ENCODE measurements at places on chromosomes 1 and 21.

DNA sequence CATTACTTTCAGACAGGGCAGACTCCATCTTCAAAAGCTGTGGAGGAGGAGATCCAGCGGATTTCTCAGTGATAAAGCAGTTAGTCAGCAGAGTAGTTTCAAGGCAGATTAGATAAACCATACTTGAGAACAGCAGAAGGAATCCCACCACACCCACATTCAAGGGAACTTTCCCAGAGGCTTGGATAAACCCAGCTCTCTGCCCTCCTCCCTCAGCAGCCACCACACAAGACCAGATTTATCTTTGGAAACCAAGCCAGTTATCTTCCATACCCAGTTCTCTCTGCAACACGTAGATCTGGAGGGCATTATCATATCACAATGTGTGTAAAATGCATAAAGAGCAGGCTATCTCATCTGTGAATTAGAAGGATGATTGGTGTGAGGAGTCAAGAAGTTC lies 40.2 kb downstream of the GFI1 start:
- no peak for DNase-seq

GRCh38 chr1:248793592-248793991 lies 32.1 kb downstream of the SH3BP5L start:
- DNase-seq = no peak

DNA sequence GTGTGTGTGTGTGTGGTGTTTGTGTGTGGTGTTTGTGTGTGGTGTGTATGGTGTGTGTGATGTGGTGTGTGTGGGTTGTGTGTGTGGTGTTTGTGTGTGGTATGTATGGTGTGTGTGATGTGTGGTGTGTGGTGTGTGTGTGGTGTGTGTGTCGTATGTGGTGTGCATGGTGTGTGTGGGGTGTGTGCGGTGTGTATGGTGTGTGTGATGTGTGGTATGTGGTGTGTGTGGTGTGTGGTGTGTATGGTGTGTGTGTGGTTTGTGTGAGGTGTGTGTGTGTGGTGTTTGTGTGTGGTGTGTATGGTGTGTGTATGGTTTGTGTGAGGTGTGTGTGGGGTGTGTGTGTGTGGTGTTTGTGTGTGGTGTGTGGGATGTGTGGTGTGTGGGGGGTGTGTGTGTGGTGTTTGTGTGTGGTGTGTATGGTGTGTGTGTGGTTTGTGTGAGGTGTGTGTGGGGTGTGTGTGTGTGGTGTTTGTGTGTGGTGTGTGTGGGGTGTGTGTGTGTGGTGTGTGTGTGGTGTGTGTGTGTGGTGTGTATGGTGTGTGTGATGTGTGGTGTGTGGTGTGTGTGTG lies 106.2 kb upstream of the ADAR start:
- DNase-seq = no peak

- DNase-seq = no peak
Measured at GRCh38 chr21:43805275-43805800, 16.0 kb downstream of the RRP1 start.

GRCh38 chr1:109138358-109138757 lies 24.4 kb downstream of the ELAPOR1 start:
- no peak for DNase-seq

DNA sequence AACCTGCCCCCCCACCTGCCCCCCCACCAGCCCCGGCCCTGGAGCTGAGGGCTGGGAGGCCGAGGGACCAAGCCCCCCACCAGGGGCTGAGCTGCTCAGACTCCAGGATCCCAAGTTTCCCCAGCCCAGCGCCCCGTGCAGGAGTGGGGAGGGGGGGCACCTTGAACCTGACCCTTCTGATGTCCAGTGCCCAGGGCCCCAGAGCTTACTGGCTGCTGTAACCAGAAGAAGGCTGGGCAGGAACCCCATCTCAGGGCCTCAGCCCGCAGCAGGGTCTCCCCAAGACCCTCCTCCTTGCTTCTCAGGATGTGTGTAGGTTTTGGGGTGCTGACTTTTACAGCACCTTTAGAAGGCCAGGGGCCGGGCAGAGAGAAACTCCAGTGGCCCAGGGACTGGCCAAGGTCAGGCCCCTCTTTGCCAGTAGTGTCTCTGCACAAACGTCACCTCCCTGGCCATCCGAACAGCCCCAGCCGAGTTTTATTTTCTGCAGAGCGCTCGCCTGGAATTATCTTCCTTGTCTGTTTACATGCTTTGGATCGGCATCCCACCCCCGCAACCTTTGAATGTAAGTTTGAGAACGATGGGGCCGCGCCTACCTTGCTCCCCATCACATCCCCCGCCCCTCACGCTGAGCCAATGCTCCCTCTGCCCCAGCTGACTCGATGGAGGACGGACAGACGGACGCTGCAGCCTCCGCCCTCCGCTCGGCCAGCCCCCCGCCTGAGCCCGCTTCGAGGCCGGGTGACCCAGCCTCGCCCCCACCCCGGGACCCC lies 70.1 kb upstream of the CASZ1 start:
- DNase-seq = no peak

DNA sequence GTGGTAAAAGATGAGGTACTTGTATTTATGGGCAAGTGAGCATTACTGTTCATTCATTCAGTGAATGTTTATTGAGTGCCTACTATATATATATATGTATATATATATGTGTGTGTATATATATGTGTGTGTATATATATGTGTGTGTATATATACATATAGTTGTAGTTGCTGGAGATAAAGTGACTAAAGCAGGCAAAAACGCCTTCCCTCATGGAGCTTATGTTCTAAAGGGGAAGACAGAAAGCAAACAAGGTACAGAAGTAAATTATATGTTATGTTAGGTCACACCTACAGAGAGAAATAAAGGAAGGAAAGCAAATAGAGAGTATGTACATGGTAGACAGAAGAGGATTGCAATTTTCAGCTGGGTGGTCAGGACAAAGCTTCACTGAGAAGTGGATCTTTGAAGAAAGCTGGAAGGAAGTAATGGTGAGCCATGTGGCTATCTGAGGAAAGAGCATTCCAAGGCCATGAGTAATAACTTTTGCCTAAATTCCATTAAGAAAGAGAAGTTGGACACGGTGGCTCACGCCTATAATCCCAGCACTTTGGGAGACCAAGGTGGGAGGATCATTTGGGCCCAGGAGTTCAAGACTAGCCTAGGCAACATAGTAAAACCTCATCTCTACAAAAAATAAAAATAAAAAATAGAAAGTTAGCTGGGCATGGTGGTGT lies 33.5 kb upstream of the KLF17 start:
- DNase-seq = no peak

DNA sequence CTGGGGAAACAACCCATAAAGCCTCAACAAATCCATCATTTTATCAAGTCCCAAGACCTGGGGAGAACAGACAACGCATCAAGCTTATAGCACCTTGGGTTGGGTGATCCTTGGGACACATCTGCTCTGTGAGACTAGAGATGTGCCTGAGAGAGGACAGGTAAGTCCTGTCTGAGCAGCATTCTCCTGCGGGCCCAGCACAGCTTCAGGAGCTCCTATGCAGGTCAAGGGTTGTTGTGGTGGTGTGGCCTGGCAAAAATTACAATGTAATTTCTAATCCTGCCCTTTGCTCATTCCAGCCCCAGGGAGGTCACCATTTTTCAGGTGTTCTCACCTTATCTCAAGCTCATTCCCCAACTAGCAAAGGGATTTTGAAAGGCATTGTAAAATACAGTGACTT lies 608.1 kb upstream of the CAMK1G start:
- no peak for DNase-seq

DNA sequence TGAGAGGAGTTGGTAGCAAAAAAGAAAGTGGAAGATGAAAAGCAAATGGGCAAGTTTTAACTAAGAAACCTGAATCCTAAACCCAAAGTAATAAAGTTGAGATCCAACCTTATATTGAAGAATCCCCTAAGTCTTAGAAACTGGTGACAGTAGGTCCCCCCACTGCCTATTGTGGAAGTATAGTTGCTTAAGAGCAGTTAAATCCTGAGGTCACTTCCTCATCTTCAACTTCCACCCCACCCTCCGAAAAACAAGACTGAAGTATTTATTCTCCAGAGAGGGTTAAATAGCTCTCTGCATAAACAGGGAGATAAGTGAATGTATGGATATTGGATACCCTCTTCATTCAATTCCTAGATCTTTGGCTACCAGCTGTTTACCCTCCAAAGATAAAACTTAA lies 3.3 kb upstream of the DSTYK start:
- DNase-seq = no peak

DNA sequence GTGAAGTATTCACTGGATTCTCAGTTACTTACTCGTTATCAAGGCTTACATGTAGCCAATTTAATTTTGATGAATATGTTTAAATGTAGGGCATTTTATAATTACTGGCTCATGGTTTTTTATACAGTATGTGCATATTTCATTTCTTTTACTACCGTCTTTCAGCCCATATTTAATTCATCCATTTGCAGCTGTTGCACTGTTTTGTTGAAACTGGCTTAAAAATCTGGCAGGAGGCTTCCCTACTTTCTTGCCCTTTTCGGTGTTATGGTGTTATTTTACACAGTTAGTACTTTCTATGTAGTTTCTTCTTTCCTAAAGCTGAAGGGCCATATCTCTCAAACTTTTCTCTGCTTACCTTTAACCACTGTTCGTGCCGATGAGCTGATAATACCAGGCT lies 54.2 kb downstream of the ITSN1 start:
- no peak for DNase-seq

GRCh38 chr1:167518331-167518700 lies at the start of gene CD247:
TSS of gene CD247 (minus strand) at chr1:167518529. CDS start at chr1:167518465, 64 bp downstream.
- peak; percentile 72 for DNase-seq
